Heart right ventricle (tissue), 16 donors: ENCODE measurements at places on chromosomes 1 and 21. TPM values are rescaled to one million over a fixed set of nuclear protein-coding genes. Genes with fewer than 3 reads are reported as not detected.

PPM1J gene
- 9.1 TPM for total RNA-seq

LCE1E gene
- not detected for total RNA-seq

OR2L8 gene
- not detected for total RNA-seq

DNA sequence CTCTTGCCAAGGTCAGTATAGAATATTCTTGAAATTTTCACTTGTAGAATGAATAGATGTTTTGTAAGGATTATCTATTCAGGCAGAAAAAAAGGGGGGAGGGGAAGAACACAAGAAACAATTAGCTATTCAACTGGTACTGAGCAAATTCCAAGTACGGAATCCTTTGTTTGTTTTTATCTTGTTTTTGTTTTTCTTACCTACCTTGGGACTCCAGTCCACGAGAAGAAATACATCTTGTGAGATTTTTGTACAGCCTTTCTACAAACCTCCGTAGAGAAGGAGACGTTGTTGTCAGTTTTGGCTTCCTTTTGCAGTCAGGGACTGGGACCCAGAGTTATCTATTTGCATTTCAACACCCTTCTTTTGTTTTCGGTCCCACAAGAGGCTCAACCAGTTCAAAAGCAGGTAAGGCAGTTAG, 36.0 kb downstream of the ZNF281 start:
- H3K27me3 ChIP-seq, result no peaks in the 10 kb centered on the region
- DNase-seq, result no peak
- H3K27ac ChIP-seq, result no peak overlapping the region
- no peaks in the 10 kb centered on the region for H3K4me1 ChIP-seq
- H3K4me3 ChIP-seq, result no peak overlapping the region

DNA sequence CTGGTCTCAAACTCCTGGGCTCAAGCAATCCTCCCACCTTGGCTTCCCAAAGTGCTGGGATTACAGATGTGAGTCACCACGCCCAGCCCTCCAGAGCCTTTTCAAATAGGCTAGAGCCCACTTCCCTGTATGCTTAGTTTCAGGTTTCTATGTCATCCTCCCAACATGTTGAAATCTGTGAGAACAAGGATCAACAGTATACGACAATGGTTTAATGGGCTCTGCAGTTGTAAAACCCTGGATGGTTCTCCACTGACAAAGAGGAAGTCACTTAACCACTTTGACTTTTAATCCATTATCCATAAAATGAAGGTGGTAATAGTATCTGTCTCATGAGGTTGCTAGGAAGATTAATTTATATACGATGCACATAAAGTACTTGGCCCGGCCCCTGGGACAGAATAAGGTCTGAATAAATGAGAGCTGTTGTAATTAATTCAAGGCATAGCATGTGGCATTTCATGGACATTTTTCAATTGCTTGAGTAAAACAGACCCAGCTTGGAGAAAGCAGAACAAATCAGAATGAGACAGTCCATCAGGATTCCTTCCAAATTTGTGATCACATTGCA, 113.9 kb upstream of the ZNF648 start:
- no peaks in the 10 kb centered on the region for H3K36me3 ChIP-seq
- H3K4me1 ChIP-seq, result peaks cover 16% of the 10 kb centered on the region
- H3K27ac ChIP-seq, result peak overlapping the region; percentile 56

DNA sequence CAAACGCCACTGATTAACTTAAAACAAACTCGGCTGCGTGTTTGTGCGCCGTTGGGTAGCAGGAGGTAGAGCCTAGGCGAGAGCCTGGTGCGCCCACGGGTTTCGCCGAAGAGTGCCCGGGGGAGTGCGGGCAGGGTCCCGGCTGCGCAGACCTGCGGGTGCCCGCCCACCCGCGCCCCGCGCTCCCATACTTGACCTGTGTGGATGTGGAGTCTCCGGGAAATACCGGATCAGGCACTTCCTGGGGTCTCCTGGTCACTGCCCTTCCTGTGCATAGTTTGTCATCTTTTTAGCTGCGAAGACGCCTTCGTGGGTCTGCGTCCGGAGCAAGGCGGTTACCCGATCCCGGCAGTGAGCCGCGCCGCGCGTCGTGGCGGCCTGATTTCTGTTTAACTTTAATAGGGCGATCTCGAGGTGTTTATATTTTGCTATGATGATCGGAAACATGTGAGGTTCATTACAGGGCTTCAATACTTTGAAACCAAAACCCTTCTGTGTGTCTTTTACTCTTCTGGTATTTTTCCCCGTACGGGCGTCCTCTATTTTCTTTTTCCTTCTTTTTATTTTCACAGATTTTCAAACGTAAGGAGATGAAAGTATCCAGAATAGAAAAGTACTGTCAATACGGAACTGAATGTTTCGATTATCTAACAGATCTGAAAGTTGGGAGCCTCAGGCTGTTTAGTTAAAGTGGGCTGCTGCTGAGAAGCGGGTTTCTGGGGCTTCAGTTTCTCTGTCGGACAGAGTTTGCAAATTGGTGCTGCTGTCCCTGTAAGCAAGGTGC, 15.2 kb downstream of the NR5A2 start:
- H3K4me1 ChIP-seq, result no peaks in the 10 kb centered on the region
- H3K27me3 ChIP-seq, result peaks cover 21% of the 10 kb centered on the region
- no peak for DNase-seq
- H3K27ac ChIP-seq, result peak overlapping the region; percentile 45
- H3K4me3 ChIP-seq, result peak overlapping the region; percentile 59

DNA sequence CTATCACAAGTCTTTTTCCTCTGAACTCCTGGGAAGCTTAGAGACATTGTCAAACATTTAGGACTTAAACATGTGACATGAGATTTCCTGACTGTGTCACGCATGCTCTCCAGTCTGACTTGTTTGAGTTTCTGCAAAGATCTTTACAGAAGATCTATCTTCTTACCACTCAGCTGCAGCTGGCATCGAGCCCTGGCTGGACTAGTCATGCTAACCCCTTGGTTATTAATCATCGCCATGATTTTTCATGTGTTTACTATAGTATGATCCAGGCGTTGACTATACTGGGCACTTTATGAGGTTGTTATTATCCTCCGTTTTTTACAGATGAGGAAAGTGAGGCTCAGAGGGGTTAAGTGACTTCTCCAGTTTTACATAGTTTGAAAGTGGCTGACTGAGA, 18.1 kb upstream of the IRF2BP2 start:
- no peaks in the 10 kb centered on the region for H3K36me3 ChIP-seq
- peaks cover 23% of the 10 kb centered on the region for H3K4me1 ChIP-seq
- no peaks in the 10 kb centered on the region for H3K27me3 ChIP-seq
- no peak overlapping the region for H3K27ac ChIP-seq
- H3K4me3 ChIP-seq, result no peak overlapping the region
- DNase-seq, result no peak

- H3K4me1 ChIP-seq, result no peaks in the 10 kb centered on the region
- no peak overlapping the region for H3K4me3 ChIP-seq
- no peaks in the 10 kb centered on the region for H3K36me3 ChIP-seq
- no peaks in the 10 kb centered on the region for H3K27me3 ChIP-seq
- DNase-seq, result no peak
- H3K27ac ChIP-seq, result no peak overlapping the region
Observed at GRCh38 chr1:80085067-80085466, 1078.5 kb upstream of the ADGRL4 start.

- no peaks in the 10 kb centered on the region for H3K36me3 ChIP-seq
- H3K4me1 ChIP-seq, result no peaks in the 10 kb centered on the region
- H3K4me3 ChIP-seq, result no peak overlapping the region
Observed at GRCh38 chr1:81455481-81455880, 345.3 kb upstream of the ADGRL2 start.
